ENCODE measurements at places on chromosomes 12 and 14.

- DNase-seq: no peak
Measured at GRCh38 chr12:93229494-93230325, 148.0 kb upstream of the NUDT4 start.

DNA sequence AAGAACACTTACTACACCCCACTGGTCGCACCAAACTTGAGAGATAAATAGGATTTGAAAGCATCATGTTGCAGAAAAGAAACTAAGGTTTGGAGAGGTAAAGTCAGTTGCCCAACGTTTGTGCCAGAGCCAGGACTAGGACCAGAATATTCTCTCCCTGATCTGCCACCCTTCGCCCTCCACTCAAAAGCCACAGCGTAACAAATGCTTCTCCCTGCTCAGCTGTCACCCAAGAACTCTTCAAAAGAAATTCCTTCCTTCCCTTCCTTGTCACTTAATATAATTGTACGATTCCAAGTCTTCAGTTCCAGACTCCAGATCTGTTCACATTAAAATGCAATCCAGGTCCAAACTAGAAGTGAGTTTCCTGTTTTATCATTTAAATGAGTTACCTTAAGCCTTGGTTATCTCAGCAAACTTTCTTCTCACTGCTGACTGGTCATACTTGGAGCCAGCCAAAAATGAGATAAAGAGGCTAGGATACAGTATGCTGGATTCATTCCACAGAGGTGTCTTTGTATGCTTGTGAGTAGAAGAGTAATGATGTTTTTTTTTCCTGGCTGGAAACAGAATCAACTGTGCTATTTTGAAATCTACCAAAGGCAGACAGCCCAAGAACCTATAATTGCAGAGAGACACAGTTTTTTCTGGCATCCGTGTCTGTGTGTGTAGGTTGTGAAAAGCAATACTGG lies 12.8 kb upstream of the PPFIBP1 start:
- no peak for DNase-seq

DNA sequence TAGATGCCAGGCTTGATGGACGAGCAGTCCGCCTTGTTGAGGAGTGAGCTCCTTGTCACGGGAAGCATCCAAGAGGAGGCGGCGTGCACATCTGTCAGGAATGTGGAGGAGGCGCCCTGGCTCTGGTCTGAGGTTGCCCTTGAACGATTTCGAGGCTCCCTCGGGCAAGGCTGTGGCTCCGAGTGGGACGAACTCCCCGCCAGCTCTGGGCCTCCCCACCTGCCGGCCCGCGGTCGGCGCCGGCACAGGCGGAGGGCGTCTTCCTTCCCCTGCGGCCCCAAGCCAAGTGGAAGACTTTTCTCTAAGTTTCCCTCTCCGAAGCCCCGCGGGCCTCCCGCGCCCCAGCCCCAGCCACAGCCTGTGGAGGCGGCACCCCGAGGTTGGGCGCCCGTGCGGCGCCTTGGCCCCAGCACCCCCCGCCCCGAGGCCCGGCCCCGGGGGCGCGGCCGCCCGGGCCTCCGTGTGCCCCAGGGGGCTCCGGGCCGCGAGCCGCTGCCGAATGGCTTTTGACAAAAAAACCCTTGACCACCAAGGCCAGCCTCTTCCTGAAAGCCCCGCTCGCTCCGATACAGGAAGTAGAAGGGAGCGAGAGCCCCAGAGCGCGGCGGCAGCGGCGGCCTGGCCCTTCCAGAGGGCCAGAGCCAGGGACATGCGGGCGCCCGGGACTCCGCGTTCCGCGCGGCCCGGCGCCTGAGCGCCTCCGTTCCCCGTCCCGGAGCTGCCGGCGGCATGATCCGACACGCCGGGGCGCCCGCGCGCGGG lies at the start of gene RIN3:
RIN3 (plus strand) TSS at position 578 of the 762 bp plus-strand sequence; CDS start at position 730, 152 bp downstream.
- no peak for DNase-seq

DNA sequence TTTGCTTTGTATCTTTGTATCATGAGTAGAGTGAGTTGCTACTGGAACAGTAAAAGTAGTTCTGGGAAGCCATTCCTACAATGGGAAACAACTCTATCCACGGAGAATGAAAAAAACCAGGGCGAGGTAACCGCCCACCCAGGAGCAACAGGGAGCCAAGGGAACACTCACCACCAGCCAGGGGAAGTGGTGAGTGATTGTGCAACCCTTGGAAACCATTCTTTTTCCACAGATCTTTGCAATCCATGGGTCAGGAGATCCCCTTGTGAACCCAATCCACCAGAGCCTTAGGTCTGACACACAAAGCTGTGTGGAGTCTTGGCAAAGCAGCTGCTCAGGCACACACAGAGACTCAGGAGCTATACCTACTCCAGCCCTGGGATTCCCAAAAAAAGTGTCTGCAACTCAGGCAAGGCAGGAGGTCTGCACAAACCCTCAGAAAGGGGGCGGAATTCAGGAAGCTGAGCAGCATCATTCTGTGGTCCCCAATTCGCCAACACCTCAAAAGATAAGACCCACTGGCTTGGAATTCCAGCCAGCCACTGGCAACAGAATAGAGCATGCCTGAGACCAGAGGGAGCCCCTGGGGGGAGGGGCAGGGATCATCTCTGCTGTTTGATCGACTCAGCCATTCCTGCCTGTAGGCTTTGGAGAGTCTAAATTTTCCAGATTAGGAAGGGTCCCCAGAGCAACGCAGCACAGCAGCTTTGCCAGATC lies 52.1 kb upstream of the PPFIA2 start:
- no peak for DNase-seq

- no peak for DNase-seq
Measured at GRCh38 chr12:89977405-89978085, 268.9 kb upstream of the ATP2B1 start.

Data from NCI-H2029 (cell line).